Epithelial cell of umbilical artery (primary cell): ENCODE measurements at places on chromosomes 5 and 9. TPM values are rescaled to one million over a fixed set of nuclear protein-coding genes. Genes with fewer than 3 reads are reported as not detected.

The MYMK gene
- not detected in 2 replicates for total RNA-seq

The RMI1 gene
- total RNA-seq = 8.8 and 9.7 TPM in 2 replicates

The NXNL2 gene
- total RNA-seq = not detected in 2 replicates

The TMEM8B gene
- under 0.01 and 0.91 TPM in 2 replicates for total RNA-seq
